ENCODE measurements at places on chromosomes 2 and 18.

DNA sequence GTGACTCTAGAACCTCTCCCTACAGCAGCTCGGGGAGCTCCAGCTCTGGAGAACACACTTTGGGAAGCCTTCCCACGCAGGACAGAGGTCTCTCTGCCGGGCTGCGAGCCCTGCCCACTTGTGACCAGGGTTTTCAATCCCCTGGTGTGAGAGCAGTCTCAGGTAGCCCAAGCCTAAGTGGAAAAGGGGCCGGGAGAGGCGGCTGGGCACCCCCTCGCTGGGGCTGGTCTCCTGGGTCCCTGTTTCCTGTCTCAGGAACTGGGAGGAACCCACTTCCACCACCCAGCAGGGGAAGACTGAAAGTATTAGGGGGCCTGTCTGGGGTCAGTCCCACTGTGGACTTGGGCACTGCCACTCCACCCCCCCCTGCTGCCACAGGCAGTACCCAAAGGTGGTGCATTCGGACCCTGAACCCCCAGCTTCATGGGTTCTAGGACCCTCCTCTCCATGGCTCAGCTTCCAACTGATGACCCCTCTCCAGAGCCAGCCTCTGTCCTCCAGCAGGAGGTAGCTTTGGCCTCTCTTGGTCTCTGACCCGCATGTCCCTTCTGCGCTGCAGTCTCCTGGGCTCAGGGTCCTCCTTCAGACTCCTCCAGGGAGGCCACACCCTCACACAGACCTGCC is 70.0 kb downstream of the RRM2 start:
- no peak for DNase-seq

DNA sequence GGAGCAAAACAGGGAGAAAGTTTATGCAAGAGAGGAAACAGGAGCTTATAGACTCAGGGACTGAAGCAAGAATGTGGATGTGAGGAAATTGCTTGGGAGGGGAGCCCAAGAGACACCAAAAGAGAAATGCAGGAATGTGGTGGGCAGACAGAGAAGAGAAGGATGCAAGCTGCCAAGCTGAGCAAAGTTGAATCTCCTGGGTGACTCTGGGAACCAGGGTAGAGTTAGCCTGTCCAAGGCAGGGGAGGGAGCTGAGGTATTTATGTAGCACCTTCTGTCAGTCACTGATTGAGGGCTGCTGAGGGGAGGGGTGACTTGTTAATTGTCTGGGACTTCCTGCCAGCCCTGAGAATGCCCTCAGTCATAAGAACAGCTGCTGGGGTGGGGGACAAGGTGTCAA is 464.3 kb downstream of the NBAS start:
- no peak for DNase-seq

- no peak for DNase-seq
Measured at GRCh38 chr2:53631313-53632125, 136.1 kb upstream of the CHAC2 start.

DNA sequence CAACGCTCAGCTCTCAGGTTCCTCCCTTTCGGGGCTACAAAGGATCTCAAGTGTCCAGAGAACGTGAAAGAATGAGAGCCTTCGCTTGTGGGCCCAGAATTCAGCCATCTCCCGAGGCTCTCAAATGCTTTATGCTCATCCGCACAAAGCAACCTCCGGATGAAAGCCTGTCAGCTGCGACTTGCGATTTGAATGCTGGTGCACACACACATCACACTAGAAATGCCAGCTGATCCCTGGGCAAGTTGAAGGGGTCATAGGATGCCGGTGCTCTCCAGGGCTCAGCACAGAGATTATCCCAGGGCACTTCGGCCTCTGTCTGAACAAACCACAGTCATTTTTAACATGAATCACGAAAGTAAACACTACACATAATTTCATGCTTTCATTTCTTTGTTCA is 141.8 kb upstream of the MYT1L start:
- DNase-seq: no peak

DNA sequence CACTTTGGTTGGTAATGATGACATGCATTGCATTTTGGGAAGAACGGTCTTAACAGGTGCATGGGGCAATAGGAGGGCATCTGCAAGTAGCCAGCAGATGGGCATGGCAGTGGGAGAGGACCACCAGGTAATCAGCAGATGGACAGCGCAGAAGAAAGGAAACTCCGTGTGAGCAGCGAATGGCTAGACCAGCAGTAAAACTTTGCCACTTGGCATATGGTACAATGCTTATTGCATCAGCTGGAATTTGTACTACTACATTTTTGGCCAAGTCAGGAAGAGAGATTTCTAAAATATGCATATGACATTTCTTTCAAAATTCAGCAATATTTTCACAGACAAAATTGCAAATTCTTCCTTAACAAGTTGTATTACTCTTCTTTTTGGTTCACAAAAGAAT is 768.5 kb downstream of the LRP1B start:
- DNase-seq: no peak

DNA sequence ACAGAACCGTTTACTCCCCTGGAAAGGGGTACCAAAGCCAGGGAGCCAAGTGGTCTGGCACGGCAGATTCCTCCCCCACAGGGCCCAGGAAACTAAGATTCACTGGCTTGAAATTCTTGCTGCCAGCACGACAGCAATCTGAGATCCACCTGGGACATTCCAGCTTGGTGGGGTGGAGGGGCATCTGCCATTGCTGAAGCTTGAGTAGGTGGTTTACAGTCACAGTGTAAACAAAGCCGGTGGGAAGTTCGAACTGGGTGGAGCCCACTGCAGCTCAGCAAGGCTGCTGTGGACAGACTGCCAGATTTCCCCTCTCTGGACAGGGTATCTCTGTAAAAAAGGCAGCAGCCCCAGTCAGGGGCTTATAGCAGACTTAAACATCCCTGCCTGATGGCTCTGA is 901.7 kb upstream of the LRRTM1 start:
- no peak for DNase-seq

DNA sequence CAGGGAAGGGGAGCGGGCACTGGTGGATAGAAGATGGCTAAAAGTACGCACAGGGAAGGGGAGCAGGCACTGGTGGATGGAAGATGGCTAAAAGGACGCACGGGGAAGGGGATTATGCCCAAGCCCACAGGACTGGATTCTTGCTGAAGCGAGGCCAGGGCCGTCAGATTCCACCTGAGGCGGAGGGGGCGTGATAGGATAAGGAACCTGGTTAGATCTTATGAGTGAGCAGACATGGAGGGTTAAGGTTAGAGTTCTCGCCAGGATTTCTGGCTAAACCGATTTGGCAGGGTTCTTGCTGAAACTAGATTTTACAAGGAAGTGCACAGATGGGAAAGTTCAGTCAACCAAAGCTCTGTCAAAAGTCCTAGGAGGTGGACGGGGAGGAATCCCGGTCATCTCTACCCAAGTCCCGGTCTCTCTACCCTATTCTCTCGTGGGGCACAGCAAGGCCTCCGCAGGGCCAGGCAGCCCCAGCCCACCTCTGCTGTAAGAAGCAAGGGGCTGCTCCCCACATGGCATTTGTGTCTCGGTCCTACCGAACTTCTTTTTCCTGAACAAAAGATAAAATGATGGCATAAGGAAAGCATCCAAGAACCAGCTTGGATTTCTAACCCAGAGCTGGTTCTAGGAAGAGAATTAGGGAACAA is 140.8 kb downstream of the PTGR3 start:
- DNase-seq: no peak

DNA sequence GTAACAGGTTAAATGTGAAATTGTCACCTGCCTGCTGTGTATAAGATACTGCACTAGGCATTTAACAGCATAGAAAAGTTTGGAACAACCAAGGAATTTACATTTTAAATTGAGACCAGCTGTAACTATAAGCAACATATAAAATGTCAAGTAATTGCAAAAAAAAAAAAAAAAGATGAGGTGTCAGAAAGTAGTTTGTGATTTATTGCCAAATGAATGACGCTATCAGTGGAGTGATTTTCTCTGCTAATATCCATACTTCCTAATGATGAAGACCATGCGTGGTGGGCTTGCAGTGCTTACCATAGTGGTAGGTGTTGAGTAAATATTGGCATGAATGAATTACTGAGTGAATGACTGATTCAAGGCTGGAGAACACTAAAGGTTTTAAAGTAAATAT is 73.3 kb downstream of the OSBPL6 start:
- DNase-seq: no peak
